ENCODE measurements at places on chromosomes 3 and 15. TPM values are rescaled to one million over a fixed set of nuclear protein-coding genes. Genes with fewer than 3 reads are reported as not detected.

GRCh38 chr3:158111861-158112260, 2.0 kb downstream of the RSRC1 start:
- H3K36me3 ChIP-seq = no peaks in the 10 kb centered on the region
- peaks cover 19% of the 10 kb centered on the region for H3K27me3 ChIP-seq
- no peak overlapping the region for H3K27ac ChIP-seq
- no peak for DNase-seq
- no peak overlapping the region for H3K4me3 ChIP-seq

GRCh38 chr3:52403955-52404354, 40.9 kb downstream of the SEMA3G start:
- H3K4me3 ChIP-seq = no peak overlapping the region
- H3K27me3 ChIP-seq = no peaks in the 10 kb centered on the region
- no peak overlapping the region for H3K27ac ChIP-seq
- peaks cover 15% of the 10 kb centered on the region for H3K4me1 ChIP-seq
- H3K36me3 ChIP-seq = peaks cover 31% of the 10 kb centered on the region

GRCh38 chr3:14133188-14133800, 8.4 kb downstream of the TMEM43 start:
- peaks cover 10% of the 10 kb centered on the region for H3K4me1 ChIP-seq
- H3K36me3 ChIP-seq = peaks cover 62% of the 10 kb centered on the region
- no peak overlapping the region for H3K27ac ChIP-seq
- no peak for DNase-seq

Gene GFM1
- total RNA-seq = 59.7 TPM

DNA sequence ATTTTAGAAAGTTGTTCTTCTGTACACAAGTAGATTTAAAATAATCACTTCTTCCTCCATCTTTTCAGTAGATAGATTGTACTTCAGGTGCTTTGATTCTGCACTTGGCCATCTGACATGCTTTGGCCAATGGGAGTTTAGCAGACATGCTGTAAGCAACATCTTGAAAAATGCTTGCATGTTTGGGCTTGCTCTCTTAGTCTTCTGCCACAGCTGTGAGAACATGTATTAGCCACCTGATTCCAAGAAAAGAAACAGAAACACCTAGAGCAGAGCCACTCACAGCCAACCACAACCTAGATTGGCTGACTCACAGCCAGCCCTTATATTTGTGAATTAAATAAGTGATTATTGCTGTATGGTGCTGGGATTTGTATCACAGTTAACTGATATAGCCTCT, 70.2 kb upstream of the GADL1 start:
- no peak for DNase-seq
- H3K27ac ChIP-seq = no peak overlapping the region
- no peaks in the 10 kb centered on the region for H3K27me3 ChIP-seq
- no peaks in the 10 kb centered on the region for H3K4me1 ChIP-seq
- no peaks in the 10 kb centered on the region for H3K36me3 ChIP-seq

GRCh38 chr3:132242790-132243189, 74.4 kb upstream of the ACP3 start:
- no peak overlapping the region for H3K27ac ChIP-seq
- no peak for DNase-seq
- H3K4me3 ChIP-seq = no peak overlapping the region
- H3K4me1 ChIP-seq = peaks cover 10% of the 10 kb centered on the region
- H3K36me3 ChIP-seq = no peaks in the 10 kb centered on the region

- peaks cover 36% of the 10 kb centered on the region for H3K4me1 ChIP-seq
- no peak overlapping the region for H3K4me3 ChIP-seq
- no peaks in the 10 kb centered on the region for H3K27me3 ChIP-seq
Measured at GRCh38 chr3:129593595-129594339, 12.7 kb downstream of the PLXND1 start.

DNA sequence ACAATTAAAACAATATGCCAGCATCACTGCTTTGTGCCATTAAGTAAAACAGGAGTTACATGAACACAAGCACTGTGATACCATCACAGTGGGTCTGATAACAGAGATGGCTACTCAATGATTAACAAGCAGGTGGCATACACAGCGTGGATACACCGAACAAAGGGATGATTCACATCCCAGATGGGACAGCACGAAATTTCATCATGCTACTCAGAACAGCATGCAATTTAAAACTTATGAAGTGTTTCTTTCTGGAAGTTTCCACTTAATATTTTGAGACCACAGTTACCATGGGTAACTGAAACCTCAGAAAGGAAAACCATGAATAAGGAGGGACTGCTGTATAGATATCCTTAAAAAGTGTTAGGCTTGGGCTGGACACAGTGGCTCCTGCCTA, 44.5 kb downstream of the SLC24A1 start:
- no peaks in the 10 kb centered on the region for H3K4me1 ChIP-seq
- no peak for DNase-seq
- no peaks in the 10 kb centered on the region for H3K27me3 ChIP-seq
- no peak overlapping the region for H3K27ac ChIP-seq

All from esophagus squamous epithelium (tissue), 5 donors.